Islet precursor cell (in vitro differentiated cells): ENCODE measurements at places on chromosomes 11 and 22.

DNA sequence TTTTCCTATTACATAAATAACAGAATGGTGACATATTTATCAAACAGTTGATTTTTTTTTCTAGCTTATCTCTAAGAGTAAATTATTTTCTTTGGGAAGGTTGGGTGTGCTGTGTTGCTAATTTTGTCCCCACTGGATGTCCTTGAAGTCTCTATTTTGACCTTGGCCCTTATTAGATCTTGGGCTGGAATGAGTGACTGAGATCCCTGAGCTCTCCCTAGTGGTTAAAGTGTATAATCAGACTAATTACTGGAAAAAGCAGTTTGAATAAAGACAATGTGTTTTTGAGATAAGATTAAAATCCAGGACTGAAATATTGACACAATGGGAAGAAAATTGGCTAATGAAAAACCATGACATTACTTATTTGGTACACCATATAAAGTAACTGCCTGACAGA lies 56.1 kb downstream of the AASDHPPT start:
- no peak for DNase-seq

DNA sequence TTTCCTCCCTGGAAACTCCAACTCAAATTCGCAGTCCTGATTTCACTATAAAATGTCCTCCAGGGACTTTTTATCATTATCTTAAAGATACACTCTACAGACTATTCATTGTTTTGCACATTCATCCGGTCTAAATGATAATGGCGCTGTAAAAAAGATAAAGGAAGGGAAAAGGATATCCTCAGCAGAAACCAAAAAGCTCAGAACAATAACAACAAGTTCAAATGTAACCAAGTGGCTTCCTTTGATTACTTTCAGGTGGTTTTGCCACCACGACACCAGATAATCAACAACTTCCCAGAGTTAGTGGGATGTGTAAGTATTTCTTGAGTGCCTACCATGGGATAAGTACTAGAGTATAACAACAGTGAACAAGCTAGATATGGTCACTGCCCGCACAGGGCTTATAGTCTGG lies 26.3 kb downstream of the PRCP start:
- no peak for DNase-seq

DNA sequence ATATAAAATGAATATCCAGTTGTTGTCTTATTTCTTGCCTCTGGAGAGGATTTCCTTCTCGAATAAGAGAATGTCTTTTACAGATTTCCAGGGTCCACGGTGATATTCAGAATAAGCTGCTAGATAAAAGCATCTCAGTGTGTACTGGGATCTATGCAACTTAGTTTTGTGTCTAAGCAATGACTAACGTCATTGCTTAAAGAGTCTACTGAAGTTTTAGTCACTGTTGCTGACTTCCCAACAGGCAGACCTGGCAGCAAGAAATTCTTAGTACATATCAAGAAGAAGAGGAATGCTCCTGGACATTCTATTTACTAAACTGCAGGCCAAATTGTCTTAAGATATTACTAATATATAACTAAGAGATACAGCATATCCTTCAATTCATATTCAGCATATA lies 70.3 kb downstream of the SOX6 start:
- no peak for DNase-seq

DNA sequence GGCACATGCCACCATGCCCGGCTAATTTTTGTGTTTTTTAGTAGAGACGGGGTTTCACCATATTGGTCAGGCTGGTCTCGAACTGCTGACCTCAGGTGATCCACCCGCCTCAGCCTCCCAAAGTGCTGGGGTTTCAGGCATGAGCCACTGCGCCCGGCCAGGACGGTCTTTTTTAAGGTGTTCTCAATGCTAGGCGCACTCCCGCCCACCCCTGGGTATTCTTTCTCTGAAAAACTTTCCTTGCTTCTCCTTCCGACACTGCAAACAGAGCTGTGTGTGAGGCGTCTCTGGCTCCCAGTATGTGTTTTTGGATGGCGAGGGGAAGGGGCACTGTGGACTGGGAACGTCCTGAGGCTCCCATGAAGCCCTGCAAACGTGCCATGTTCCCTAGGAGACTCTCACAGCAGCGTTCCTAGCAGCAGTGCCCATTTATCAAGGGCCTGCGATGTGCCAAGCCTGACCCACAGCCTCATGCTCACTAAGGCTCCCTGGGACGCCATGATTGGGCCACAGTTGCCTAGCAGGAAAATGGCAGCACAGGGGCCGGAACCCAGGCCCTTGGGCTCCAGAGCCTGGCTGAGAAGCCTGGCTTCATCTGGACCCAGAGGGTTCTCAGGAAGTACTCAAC lies 2.4 kb upstream of the RASL10A start:
- no peak for DNase-seq

DNA sequence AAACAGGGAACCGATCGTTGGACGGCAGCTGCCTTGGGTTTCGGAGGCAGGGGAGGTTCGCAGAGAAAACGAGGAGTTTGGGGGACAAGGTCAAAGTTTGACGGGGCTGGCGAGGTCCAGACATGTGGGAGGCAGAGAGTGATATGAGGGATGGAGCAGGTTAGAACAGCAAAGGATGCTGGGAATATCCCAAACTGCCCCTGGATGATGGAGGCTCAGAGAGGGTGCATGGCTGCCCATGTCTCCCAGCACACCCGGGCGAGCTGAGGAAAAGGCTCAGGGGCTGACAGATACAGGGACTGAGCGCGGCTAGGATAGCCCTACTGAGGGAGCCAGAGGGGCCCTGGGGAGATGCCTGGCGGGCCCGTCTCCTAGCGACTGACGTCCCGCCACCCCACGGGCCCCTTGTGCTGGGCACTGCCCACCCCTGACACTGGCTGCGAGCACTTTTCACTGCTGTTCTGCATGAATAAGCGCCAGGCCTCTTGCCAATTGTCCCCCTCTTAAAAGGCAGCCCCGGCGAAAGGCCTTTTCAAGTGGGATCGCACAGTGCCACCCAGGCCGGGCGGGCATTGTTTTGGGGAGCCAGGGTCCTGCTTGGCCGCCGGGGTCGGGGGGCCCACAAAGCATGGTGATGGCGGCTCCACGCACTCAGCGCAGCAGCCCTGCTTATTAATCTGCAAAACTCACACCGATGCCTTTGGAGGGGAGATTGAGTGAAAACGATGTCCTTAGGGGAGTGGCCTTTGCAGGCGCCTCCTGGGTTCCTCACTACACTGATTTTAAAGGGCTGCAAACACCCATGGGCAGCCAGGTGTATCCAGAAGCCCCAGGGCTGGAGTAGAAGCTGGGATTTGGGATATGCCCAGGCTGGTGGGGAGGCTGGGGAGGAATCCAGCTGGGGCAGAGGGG lies 90.0 kb upstream of the LINC01488 start:
- DNase-seq, result no peak

DNA sequence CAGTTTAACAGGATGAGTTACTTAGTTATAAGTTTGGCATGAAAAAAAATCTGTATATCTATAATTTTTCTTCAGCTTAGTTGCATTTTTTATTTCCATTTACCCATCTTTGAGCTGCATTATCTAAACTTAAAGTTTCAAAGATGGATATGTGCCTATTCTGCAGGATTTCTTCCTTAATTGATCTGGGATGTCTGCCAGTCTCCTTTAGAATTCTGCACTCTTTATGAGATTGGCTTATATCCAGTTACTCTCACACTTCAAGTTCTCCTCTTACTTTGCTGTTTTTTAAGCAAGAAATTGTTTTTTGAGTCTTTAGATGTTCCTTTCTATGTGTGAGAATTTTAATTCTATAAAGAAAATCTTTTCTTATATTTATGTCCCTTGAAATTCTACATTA lies 5.1 kb upstream of the PDGFD start:
- DNase-seq, result no peak

DNA sequence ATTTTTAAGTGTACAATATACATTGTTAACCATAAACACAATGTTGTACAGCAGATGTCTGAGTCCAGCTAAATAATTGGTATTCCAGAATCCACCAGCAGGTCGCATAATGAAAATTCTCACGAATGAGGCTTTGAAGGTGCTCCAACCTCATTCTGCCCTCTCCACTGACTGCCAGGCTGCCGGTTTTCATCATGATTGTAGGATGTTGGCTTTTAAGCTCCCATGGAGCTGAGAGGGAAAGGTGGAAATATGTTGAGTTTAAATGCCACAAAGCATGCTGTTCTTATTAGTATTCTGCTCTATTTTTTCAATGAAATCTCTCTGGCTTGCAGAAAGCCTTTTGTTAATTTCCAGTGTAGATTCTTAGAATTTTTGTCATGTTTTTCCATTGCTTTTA lies 337.2 kb upstream of the DDI1 start:
- no peak for DNase-seq

GRCh38 chr11:34344410-34344767 lies 13.4 kb downstream of the ABTB2 start:
- DNase-seq, result no peak

GRCh38 chr22:49609207-49609876 lies 218.3 kb downstream of the BRD1 start:
- DNase-seq, result peak; percentile 35

DNA sequence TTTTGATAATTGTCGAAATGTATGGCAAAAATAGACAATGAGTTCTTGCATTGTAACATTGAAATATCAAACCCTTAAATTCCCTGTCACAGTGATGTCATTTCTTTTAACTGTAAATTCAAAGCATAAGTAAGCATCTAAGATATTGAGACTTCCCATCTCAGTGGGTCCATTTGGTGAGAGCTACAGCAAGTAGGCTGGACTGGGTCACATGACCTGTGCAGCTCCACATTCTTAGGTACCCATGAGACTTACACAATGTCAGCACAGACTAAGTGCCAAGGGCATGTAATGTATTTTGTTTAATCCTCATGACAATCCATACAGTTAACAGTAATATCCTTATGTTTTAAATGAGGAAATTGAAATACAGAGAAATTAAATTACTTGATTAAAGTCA lies 210.7 kb downstream of the NELL1 start:
- DNase-seq, result no peak

DNA sequence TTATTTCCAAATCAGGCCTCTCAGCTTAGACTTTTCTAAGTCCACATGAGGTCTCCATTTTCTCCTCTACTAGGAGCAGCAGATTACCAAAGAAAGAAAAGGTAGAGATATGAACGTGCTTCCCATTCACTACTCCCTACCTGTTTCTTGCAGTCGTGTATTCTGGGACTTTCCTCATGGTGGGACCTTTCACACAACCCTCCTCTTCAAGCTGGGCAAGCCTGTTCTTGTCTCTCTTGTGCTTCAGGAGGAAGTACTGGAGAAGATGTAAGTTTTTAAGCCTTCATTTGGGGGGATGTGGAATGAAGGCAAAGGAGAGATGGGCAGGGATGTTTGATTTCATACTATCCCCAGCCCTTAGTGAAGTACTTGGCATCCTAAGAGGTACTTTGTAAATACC lies 128.8 kb upstream of the SESN3 start:
- DNase-seq, result no peak
